Hematopoietic multipotent progenitor cell treated with erythropoietin and hydrocortisone succinate and interleukin-3 and kit ligand, for 6 days (in vitro differentiated cells): ENCODE measurements at places on chromosomes 4 and X.

GRCh38 chrX:24283127-24283794, 30.6 kb downstream of the SUPT20HL2 start:
- DNase-seq, result no peak

DNA sequence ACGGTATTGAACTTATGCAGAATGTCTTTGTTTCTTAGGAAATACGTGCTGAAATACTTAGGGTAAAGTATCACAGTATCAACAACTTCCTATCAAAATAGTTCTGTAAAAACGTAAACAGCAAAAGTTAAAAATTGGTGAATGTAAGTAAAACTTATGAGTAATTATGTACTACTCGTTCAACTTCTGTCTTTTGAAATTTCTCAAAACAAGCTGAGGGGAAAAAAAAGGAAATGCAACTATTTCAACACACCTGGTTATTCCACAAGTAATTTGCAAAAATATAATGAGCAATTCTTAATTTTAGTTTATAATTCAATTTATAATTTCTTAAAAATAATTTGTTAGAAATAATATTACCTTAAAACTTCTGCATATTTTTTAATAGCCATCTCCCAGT, 8.3 kb downstream of the PPID start:
- DNase-seq, result no peak

DNA sequence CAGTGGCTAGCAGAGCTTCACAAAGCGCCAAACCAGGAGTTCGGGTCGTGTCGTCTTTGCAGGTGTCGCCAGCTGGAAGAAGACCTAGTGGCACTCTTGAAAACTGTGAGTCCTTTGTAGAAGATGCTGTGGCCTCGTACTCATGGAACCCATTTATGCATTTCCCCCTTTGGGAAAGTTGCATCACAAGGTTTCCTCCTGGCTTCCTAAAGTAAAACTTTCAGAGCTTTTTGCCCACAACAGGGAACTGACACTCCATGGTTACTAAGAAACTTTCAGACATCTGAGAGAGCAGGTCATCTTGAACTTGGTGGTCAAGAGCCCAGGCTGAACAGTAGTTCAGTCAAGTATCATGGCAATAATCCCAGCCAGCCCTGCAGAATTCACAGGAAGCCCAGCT, 15.9 kb upstream of the NOCT start:
- DNase-seq, result no peak

- DNase-seq, result no peak
Measured at GRCh38 chr4:119980456-119980855, 86.2 kb downstream of the MAD2L1 start.

GRCh38 chrX:50814701-50815100, 707 bp upstream of the SHROOM4 start:
- DNase-seq, result no peak

DNA sequence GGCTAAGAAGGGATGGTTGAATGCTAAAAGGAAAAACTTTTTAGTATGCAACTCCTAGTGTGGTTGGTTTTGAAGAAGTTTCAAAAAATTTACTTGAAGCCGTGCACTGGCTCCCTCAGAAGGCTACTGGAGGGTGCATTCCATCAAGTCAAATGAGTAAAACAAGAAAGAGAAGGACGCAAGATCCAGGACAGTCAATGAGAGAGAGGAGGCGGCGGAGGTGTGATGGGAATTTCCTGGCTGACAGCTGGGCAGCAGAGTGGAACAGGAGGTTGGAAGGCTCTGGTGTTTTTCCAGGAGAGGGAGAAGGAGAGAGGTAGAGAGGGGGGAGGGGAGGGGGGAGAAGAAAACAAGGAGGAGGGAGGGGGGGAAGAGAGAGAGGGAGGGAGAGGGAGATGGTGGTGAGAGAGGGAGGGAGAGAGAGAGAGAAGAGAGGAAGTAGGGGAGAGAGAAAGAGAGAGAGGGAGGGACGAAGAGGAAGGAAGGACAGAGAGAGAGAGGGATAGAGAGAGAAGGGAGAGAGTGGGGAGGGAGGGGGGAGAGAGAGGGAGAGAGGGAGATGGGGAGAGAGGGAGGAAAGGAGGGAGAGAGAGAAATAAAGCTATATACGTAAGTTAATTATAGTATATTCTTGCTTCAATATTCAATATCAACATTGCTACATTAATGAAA, 126.4 kb downstream of the SH3KBP1 start:
- no peak for DNase-seq
